ENCODE measurements at places on chromosomes 12 and 14.

- no peak for DNase-seq
These were observed 14.1 kb downstream of the PRKD1 start for GRCh38 chr14:29913566-29913965.

DNA sequence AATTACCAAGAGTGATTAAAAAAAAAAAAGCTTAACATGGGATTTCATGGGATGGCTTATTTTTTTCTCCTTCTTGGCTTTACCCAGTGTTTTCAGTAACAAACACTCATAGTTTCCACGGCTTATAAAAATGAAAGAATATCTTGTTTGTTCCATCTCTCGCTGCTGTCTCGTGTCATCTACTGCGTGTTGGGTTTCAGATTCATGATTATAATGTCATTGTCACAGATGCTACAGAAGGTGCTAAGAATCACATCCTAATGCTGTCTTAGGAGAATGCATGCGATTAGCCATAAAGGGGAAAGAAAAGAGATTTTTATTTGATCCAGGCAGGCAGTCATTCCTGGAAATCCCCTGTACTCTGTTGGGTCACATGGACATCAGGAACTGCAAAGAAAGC lies 1267.6 kb upstream of the TMEM132C start:
- DNase-seq: no peak

DNA sequence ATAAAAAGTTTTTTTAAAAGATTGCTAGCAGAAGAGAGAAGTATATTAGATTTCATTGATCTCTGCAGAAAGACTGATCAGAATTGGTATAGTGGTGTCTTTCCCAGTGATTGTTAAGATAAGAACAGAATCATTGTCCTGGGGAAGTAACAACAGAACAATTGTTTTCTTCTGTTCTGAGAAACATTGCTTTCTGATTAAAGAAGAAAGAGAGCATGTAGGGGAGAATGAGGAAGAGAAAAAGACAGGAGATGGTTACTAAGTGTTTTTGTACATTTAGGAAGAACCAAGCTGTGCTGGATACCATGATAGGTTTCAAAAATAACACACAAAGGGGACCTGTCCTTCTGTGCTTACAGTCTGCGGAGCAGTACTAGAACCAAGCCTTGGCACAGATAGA lies 5.0 kb downstream of the USP30 start:
- no peak for DNase-seq

- no peak for DNase-seq
These were observed 292.0 kb downstream of the RPAP3 start for GRCh38 chr12:47413806-47414205.

- no peak for DNase-seq
These were observed 271.6 kb downstream of the CACNA1C start for GRCh38 chr12:2324387-2324786.

DNA sequence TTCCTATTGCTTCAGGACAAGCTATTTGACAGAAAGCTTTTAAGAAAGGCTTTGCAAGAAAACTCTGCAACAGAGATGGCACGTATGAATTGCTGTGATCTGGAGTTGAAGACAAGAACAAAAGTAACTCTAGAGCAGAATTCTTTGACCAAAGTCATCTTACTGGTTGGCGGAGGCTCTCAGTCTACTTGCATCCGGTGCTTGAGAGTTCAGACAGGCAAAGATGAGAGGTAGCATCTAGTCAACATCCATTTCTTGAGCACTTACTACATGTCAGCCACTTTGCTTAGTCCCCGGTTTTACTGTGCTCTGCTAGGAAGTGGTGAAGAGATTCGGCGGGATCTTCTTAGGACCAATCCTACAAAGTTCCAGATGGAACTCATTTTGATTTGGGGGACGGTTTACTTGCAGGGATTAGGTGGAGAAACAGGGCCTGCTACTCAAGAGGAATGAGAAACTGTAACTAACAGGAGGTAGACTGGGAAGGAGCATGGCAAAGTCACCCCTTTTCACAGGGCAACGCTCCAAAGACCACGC lies 404 bp upstream of the CCDC91 start:
- peak; percentile 4 for DNase-seq

DNA sequence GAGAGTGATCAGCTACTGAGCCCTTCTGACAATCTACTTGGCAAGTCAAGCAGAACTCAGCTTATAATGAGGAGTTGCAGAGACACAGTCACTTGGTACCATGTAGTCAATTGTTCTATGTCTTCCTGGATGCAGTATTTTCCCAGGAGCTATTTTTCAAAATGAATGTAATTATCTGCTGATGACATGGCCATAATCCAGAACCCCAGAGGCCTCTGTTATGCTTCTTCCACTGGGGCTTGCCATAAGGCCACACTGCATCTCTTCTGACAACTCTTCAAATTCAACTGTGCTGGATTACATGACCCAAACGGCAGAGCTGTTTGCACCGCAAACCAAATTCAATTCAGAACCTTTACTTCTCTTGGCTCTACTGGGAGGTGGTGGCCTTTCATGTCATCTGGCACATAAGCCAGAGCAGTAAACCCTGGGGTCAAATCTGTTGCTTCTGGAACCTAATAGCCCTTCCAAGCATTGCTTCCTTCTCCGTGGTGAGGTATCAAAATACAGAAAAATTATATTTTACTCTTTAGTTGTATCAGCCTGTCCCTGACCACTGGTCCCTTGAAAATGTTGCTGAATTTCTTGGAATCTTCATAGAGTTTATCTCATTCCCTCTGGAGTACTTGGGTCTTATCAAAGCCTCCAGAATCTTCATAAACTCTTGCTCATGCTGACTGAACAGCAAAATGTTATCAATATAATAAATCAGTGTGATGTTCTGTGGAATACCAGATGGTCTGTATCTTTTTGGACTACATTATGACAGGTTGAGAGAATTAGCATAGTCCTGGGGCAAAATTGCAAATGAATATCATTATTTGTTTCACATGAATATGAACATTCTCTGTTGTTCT lies 79.4 kb upstream of the DCN start:
- DNase-seq: no peak

GRCh38 chr14:96793547-96793946 lies 3.6 kb upstream of the VRK1 start:
- DNase-seq: no peak

GRCh38 chr12:131916306-131917138 lies 12.6 kb upstream of the PUS1 start:
- DNase-seq: no peak

- DNase-seq: no peak
These were observed 923.4 kb downstream of the NRXN3 start for GRCh38 chr14:79093531-79093930.

DNA sequence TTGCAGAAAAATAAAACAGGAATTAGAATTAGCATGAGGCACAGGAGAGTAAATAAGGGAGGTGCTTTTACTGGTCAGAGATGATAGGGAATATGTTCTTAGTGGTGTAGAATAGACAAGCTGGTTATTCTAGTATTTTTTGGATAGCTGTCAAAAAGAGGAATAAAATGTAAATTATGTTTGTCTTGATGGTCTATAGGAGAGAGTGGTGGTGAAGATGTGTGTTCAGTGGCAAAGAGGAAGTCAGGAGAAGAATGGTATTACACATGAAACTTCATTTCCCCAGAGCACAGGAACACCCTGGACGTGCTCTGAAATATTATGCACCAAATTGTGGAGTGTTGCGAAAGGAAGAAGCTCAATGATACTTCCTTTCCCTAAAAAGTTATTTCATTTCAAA lies 27.8 kb downstream of the MUCL1 start:
- DNase-seq: no peak

DNA sequence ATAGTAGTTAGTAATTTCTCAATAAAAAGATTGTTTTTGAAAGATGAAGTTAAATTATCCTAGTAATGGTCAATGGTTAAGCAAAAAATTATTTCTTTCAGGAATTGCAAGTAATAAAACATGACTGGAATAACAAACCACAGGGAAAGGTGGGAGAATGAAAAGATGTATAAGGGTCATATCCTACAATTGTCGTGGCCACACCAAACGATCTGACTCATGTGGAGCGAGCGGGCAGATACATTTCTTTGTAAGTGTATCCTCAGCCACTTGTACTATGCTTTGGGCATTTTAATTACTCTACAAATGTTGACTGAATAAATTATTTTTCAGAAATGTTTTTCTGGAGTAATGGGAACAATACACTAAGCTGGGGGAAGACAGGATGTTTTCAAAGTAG lies 45.5 kb downstream of the ACSM4 start:
- DNase-seq: no peak

- peak; percentile 92 for DNase-seq
These were observed 48.1 kb upstream of the BICDL1 start for GRCh38 chr12:119940897-119941296.

DNA sequence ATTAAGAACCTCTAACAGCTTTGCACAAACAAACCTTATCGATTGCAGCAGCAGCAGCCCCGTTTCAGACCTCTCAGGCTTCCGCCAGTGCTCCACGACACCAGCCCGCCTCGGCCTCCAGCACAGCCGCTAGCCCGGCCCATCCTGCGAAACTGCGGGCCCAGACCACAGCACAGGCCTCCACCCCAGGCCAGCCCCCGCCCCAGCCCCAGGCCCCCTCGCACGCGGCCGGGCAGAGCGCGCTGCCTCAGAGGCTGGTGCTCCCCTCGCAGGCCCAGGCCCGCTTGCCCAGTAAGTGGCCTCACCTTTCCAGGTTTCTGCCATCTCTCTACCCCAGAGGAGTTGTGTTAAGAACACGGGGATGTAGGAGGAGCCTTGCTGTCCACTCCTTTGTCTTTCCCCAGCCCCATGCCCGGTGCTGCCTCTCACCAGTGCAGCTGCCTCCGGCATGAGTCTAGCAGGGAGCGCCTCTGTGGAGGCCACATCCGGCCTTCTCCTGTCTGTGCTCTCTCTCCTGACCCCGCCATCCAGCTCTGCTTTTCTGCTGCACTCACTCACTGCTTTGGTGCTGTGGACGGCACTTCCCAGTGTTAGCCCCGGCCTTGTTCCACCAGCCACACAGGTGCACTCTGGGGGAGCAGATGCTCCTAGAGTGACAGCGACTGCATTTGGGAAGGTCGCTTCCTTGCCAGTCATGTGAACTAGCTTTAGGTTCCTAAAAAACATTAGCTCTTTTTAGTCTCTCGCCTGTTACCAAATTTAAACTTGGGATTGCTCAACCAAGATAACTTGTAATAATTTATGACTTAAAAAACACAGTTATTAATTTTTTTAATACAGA lies 71.5 kb downstream of the EP400 start:
- DNase-seq: no peak

DNA sequence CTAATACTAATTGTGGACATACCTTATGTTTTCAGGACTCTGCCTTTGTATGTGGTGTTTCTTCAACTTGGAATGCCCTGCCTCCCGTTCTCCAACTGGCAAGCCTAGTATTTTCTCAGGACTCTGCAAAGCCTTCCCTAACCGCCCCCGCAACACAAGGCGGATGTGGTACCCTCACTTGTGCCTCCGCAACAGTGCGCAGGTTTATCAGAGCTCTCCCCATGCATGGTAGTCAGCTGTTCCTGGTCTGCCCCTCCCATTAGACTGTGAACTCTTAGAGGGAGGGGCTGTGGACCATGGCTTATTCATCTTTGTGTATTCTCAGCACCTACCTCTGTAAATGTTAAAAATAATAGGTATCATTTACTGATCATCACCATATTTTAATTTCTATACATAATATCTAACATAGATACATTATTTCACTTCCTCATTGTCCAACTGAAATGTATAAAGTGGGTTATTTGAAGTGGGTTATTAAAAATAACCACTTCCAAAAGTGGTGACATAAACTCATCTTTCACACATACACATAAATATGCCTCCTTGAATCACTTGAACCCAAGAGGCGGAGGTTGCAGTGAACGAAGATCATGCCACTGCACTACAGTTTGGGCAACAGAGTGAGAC lies 9.0 kb downstream of the LPAR5 start:
- DNase-seq: no peak

- DNase-seq: no peak
These were observed 184.8 kb upstream of the NTF3 start for GRCh38 chr12:5247144-5247543.

GRCh38 chr12:56288705-56289387 lies 11.3 kb downstream of the CS start:
- no peak for DNase-seq

- DNase-seq: no peak
These were observed 253.2 kb downstream of the CACNA1C start for GRCh38 chr12:2306012-2306411.

GRCh38 chr12:24845615-24846014 lies 103.3 kb downstream of the BCAT1 start:
- no peak for DNase-seq

DNA sequence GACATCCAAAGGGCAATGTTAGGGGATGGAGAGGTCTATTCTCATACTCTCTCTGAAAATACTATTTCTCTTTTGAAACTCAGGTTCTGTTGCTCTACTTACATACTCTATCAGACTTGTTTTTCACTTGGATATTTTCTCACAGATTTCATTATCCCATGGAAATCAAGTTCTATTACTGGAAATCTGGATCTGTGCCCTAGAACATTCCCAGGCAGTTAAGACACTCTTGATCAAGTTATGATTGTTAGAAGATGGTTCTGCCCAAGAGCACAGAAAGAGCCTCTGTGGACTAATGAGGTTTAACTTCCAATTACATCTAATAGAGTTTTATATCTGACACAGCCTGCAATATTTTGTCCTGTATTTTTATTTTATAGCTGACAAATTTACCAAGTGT lies 591.0 kb upstream of the ATP2B1 start:
- no peak for DNase-seq

DNA sequence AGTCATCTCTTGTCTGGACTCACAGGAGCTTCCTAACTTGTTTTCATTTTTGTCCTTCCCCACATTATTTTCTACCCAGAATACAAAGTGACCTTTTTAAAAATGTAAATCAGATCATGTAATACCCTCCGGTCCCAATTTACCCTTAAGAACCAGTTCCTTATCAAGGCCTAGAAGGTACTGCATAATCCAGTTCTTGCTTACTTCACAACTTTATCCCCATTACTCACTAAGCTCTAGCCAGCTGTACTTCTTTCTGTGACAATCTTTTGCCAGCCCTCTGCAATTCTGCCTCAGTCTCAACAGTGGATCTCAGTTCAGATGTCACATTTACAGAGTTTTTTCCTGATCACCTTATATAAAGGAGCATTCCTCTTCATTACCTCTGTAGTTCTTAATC lies 11.6 kb downstream of the RAP1B start:
- no peak for DNase-seq

DNA sequence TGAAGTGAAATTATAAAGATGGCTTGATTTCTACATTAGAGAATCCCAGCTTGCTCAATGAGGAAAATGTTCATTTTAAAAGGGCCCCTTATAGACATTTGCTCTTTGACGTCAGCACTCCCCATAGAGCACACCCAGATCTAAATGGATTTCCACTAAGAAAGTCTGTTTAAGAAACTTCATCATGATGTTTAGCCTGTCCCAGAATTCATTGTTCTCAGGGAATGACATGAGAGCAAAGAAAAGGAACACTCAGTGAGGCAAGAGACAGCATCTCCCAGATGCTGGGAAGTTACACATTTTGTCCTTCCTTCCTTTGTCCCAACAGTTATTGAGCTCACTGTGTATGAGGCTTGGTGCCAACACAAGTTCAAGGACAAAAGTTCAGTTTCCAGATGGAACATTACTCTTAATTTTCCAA lies 4.9 kb downstream of the PHLDA1 start:
- no peak for DNase-seq
